ENCODE measurements at places on chromosomes 7 and 10.
A peak's percentile ranks its signal among the peaks of the same experiment; 100 is the strongest.

DNA sequence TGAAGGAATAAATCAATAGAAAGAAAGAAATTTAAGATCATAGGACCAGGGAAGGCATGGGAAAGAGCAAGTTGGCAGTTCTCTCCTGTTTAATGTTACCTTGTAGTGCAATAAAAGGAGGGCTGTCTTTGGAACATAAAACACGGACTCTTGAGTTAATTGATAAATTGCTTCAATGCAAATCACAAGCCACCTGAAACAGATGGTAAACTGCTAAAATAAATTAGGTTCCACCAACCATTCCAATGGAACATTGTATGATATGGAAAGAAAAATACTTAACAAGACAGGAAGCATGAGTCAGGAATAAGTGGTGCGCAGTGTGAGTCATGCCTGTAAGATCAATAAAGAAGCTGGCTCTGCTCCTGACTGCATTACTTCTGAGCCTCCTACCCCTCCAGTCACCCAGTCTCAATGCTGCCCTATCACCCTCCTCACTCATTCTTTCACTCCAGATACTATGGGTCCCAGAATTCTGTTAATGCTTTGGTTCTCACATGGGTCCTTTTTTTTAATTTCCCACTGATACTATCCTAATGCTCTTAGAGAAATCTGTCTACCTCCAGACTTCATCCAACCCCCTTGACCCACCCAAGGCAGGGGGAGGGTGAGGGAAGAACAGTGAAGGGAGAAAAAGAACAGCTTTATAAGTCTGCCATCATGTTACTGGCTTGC is 78.9 kb downstream of the LRRC17 start:
- DNase-seq = peak; percentile 84

- no peak for DNase-seq
These were observed 8.4 kb downstream of the GOLGA7B start for GRCh38 chr10:97858001-97858439.

GRCh38 chr10:60008816-60009215 is 102.5 kb upstream of the CCDC6 start:
- no peak for DNase-seq

- peak; percentile 68 for DNase-seq
These were observed 8.2 kb upstream of the STARD3NL start for GRCh38 chr7:38169847-38170246.

GRCh38 chr7:26100406-26101339 is 51.3 kb upstream of the NFE2L3 start:
- no peak for DNase-seq

- DNase-seq = no peak
These were observed 2.9 kb downstream of the CPXM2 start for GRCh38 chr10:123888751-123889150.

- no peak for DNase-seq
These were observed 102.3 kb downstream of the DYNC1I1 start for GRCh38 chr7:95874541-95875265.

DNA sequence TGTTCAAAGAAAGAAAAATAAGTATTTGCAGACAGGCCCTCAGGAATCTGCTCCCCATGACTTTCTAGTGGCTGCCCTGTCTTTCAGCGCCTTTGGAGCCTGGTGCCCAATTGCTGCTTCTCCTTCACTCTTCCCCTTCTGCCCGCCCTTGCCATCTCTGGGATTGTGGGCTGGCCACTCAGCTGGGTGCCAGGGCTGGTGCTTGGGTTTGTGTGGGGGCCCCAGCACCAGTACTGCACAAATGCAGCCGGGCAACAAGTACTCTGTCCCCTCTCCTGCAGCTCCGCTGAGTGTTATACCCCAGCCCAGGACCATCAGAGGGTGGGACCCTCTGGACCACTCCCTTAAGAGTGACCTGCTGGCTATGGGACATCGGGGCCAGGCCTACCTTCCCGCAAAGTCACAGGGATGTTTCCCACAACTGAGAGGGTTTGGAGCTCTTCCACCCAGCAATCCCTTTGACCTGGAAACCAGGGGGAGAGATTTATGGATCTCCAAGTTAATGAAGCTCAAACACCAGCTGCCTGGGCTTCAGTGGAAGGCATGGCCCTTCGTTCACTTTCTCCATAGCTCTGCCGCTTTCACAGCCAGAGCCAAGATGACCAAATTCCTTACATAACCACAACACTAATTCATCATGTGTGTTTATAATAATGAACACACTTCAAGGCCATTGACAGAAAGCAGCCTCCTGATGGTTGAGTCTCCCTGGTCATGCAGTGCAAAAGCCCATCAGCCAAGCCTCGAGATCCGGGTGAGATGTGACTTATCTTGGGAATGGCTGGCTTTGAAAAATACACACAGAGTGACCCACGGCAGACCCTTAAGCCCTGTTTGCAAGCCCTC is 313.9 kb upstream of the ZNF32 start:
- no peak for DNase-seq

DNA sequence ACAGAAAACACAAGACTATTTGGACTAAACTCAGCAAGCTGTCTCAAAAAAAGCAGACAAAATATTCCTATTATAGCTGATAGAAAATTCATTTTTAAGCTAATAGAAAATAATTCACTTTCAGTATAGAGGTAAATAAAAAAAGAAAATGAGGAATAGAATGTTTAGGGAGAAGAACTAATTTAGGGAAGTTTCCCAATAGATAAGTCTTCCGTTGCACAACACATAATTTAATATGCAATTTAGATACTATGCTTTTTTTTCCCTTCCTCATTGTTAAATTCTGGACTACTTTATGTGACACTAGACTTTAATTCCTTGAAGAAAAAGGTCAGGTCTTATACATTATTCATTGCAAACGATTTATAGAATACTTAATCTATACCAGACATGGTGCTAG is 10.3 kb downstream of the PNPLA8 start:
- DNase-seq = no peak

DNA sequence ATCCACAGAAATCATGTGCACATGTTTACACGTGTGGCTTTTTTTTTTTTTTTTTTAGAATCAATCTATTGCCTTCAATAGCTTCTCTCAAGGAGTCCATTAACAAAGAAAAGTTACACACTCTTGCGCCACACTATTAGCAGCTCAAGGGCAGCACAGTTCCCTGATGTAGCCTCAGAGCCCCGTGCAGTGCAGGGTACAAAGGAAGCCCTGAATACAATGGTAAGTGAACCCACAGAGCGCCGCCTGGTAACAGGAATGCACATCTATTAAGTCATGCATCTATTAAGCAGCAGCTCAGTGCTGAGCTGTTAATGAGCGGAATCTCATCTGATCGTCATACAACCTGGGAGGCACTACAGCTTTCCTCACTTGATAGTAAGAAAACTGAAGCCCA is 113.7 kb upstream of the PDLIM1 start:
- DNase-seq = no peak

DNA sequence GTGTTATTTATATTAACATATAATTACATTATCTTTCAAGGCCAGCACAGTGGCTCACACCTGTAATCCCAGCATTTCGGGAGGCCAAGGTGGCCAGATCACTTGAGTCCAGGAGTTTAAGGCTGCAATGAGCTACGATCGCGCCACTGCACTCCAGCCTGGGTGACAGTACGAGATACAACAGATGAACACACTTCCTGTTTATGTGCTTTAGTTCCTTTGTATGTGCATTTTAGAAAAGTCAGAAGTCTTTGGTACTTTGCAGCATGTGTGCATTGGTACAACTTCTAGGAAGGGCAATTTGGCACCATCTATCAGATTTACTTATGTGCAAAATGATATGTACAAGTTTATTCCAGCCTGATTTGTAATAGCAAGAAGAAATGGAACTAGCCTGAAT is 13.3 kb downstream of the SLC35G1 start:
- DNase-seq = no peak

DNA sequence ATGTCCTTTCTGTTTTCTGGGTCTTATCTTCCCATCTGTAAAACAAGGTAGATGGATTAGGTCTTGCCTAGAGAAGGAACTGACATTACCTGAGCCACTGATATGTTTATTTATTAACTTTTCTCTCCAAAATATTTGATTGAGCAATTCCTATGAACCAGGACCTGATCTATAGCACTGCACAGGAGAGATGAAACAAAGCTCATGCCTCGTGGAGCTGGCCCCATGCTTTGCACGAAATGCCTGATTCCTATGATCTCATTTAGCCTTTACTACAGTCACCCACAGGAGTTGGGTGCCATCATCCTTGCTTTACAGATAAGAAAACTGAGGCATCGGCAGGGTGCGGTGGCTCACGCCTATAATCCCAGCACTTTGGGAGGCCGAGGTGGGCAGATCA is 48.2 kb upstream of the ZMIZ1 start:
- no peak for DNase-seq

- DNase-seq = no peak
These were observed 48.3 kb downstream of the TMEM270 start for GRCh38 chr7:73909051-73909941.

DNA sequence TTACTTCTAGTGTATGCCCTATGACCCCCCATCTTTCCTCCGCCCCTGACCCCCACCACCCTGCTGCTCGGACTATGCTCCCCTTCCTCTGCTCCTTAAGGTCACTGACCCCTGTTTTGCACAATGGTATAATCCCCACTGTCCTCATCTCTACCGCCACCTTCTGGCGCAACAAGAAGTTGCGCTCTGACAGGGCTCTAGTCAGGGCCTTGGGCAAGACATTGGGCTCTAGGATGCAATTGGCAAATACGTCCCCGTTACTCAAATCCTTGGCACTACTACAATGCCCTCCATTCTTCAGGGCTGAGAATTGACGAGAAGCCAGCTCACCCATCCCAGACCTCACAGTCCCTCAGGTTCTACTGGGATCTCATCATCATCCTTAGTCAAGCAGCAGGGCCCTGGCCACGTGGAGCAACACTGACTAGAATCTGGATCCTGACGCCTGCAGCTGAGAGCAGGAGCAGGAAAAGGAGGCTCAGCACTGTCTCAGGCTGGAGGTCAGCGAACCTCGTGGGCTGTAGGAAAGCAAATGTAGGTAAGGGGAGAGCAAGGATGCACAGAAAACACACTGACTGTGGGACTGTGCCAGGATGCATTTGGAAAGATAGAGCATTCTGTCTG is 10.6 kb downstream of the LRIT2 start:
- peak; percentile 28 for DNase-seq

DNA sequence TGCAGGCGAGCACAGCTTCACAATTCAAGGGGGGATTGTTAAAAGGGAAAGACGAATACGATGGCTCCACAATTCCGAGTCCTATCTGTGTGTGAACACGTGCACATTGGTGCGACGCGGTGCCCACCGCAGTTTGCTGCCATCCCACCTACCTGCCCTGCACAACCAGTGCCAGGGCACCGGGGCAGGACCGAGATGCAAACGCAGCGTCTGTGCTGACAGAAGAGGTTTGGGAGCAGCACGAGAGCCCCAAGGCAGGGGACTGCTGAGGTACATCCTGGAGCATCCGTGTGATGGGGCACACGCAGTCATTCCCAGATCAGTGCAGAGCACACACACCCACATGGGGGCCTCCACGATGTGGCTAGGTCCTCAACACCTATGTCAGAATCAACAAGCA is 221.3 kb downstream of the DNAJB6 start:
- DNase-seq = no peak

GRCh38 chr7:13532028-13532753 is 457.3 kb downstream of the ETV1 start:
- DNase-seq = no peak

DNA sequence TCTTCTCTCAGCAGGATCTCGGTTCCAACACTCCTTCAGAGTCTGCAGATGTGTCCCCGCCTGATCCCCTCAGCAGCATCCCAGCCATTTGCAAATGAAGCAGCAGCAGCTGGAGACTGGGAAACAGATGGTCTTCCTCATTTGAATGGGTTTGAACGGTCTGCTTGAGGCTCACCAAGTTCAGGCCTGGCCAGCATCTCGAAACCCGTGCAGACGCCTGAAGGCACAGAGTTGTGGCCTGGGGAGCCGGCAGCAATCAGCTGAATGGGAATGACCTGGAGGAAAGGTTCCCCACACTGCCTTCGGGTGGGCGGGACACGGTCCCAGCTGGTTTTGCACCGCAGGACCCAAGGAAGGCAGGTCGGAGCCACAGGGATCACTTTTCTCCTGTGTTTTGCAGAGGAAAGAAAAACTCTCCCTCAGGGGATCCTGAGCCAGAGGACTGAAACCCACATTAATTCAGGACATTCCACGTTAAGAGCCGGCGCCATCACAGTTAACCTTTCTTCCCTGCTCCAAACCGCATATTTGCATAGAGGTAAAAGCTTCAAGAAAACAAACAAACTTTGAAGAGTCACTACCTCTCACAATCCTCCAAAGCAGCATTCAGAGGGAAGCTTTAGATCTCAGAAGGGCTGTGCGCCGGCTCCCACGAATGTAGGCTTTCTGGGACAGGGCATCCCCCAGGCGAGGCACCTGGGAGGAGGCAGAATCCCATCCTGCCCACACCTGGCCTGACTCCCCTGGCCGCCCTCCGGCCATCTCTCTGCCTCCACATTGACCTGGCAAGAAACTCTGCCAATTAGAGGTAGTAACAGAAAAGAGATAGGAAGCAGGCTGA is 17.7 kb downstream of the FGFR2 start:
- no peak for DNase-seq

GRCh38 chr10:44928462-44928861 is 17.3 kb downstream of the TMEM72 start:
- DNase-seq = peak; percentile 8

DNA sequence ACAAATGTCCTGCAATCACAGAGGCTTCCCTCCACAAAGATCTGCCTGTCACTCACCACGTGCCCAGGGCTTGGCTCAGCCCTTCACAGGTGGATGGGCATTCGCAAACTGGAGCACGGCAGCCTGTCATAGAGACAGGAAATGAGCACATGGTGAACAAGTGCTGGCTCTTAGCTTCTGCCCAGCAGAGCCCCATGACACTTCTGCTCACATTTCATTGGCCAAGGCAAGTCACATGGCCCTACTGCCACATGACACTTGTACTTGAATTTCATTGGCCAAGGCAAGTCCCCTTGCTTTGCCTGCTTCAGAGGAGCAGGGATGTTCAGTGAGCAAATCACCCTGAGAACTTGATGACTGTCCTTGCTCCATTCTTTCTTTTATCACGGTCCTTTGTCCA is 110.8 kb upstream of the PPP2R2D start:
- DNase-seq = no peak

DNA sequence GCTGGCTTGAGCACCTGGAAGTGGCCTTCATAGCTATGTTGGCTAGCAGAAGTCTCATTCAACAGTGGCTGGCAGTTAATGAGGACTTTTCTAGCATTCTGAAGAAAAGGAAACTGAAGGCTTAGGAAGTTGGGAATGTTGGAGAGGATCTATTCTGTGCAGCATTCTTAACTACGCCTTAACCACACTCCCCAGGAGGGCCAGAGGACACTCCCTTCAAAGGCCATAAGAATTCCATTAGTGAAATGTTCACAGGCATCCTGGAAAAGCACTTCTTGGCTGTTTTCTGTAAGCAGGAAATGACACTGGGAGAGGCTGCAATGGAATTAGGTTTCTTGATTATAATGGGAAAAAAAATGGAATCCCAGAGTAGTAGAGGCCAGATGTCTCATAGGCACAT is 188.9 kb downstream of the ARHGAP12 start:
- DNase-seq = no peak

GRCh38 chr7:55774327-55775050 is 88.1 kb downstream of the SEPTIN14 start:
- no peak for DNase-seq

DNA sequence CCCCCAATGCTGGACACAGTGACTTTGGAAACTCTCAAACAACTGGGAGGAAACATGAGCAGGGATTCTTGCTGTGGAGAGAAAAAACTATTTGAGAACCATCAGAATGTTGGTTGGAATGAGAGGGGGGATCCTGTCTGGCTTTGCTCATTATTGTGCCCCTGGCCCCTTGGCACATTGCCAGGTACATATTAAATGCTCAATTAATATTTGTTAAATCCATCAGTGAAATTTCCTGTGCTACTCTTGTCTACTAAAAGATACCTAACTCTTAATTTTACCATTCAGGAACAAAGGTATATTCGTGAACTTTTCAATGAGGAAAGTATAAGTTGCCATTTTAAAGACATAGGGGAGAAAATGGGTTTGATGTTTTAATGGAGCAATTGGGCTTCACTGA is 329.4 kb downstream of the OTUD1 start:
- no peak for DNase-seq
